ENCODE measurements at places on chromosomes 1 and 21.
A peak's percentile ranks its signal among the peaks of the same experiment; 100 is the strongest.

DNA sequence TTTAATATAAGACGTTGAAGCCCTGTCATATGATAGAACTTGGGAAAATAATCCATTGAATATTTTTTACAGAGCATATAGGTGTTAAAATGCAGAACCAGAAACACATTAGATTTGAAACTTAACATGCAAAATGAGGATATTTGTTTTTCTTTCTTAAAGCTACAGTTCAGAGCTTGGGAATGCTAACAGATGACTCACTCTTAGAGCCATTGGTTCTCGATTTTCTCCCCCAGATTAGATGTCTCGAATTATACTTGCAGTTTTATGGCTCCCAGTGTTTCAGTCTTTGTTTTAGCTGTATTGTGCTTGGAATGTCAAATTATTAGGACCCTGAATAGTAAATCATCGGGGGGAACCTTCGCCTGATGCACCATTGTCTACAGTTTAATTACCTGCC lies 575.7 kb upstream of the ZP4 start:
- DNase-seq: no peak

- no peak for DNase-seq
Observed at GRCh38 chr1:8506995-8507615, 189.2 kb downstream of the SLC45A1 start.

GRCh38 chr1:240350910-240351331 lies 259.2 kb downstream of the FMN2 start:
- DNase-seq: no peak

DNA sequence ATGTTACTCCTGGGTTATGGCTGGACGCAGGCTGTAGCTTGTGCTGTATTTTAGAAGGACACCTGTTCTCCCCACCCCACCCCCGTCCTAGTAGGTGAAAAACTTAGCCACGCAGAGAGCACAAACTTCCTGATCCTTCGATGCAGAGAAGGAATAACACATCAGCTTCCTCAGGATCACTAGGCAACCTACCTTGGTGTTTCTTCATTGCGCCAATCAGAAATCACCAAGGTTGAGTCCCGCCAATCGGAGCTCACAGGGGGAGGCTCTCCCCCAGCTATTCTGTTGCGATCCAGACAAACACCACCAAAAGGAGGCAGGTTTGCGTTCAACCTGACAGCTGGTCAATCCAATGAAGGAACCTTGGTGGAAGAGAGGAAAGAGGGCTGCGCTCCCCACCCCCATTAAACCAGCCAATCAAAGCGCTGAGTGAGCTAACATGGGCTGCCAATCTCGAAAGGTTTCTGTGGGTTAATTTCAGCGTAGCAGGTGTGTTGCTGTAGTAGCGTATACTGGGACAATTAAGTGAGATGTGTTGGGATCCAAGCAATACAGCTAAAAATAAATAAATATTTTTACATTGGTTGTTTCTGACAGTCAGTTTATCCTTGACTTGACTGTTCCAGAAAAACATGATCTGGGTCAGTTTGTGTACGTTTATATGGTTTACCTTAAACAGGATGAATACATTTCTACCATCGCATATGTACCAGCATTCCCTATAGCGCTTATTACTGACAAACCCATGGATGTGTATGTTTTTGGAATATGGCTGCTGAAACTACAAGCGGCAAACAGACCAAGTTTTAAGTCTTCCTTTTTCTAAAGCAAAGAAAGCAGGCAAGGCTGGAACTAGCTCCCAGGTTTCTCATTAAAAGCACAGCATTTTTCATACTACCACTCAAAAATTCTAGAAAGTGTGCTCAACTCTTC lies at the start of gene GOLPH3L:
Gene GOLPH3L (minus strand): TSS at position 160 of the 933 bp plus-strand sequence. CDS start 2,316 bp downstream, outside the sequence.
- peak; percentile 78 for DNase-seq

- DNase-seq: no peak
Observed at GRCh38 chr1:230891413-230891812, 23.1 kb upstream of the C1orf198 start.

- no peak for DNase-seq
Observed at GRCh38 chr1:14611792-14612191, 13.3 kb downstream of the KAZN start.

GRCh38 chr1:27071049-27071416 lies 58.4 kb upstream of the TENT5B start:
- DNase-seq: no peak

GRCh38 chr1:91645031-91645430 lies 144.4 kb downstream of the CDC7 start:
- no peak for DNase-seq

DNA sequence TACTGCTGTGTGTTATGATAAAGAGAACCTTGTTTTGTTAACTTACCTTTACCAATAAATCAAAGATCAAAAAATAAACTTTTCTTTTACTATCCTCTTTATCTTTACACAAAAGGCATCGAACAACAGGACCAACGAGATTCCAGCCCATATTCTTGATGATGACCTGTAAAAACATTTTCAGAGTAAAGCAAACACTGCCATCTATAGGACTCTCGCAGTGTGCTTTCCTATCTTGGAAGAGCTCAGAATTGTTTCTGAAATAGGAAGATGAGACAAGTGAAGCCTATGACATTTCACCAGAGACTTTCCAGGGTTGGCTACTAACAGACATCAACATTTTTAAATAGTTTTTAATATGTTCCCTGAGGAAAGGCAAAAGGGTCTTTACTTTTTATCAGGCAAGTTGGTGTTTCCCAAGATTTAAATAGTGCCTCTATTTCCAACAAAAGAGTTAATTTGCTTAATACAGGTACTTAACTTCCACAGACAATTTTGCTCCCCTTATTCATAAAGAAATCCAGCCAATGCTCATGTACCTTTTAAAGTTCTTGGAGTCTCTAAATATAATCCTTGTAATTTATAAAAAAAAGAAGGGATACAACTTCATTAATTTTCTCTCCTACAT lies 7.3 kb downstream of the GLMN start:
- DNase-seq: no peak

DNA sequence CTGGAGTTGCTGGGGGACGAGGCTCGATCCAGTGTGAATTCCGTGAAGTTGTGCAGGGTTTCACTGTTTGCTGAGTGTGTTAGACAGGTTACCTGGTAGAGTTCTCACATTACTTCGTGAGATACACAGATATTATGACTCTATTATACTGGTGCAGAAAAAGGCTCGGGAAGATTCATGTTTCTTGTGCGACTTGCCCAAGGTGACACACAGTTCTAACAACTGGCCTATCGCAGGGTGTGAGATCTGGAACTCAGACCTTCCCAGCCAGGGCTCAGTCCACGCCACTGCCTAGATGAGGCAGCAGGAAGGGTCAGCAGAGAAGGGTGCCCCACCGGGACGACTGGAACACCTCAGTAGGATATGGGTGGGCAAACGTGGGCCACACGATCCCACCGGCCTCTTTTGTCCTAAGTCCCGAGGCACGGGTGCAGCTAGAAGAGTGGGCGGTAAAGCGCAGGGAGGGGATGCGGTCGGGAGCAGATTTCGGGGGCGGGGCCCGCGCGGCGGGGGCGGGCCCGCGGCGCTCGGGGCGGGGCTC lies 296 bp upstream of the RNPEP start:
- DNase-seq: peak; percentile 58

- DNase-seq: no peak
Observed at GRCh38 chr1:4976859-4977440, 322.5 kb downstream of the AJAP1 start.

DNA sequence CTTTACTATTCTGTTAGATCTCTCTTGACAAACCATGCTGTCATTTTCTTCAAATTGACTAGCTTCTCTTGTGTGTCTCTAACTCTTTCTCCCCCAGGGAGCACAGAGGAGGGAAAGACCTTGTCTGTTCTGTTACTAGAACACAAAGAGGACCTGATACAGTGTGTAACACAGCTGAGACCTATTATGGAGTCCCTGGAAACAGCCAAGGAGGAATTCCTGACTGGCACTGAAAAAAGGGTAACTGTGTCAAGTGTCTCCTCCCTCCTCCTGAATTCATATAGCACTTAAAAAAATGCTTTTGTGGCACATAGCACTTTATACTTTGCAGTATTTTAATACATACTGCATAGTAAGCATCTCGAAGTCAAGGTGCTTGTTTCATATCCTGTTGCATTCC lies 50.6 kb downstream of the ZBTB40 start:
- no peak for DNase-seq

DNA sequence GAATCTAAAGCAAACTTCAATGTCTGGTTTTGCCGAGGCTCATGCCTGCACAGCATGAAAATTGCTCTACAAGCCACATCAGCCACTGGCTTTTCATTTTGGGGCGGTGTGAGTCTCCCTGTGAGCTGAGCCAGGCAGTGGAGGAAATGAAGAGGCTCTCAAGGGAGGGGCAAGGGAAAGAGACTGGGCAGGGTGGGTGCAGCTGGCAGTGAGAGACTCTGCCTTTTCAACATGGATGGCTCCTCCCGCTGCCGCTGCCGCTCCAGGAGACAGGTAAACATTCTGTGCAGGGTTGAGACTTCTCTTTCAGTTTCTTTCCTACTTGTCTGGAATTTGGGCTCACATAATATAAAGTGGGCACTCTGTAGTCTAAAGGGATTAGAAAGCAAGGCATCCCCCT lies 11.3 kb upstream of the CTSE start:
- no peak for DNase-seq

GRCh38 chr1:218380125-218380977 lies 35.2 kb downstream of the TGFB2 start:
- no peak for DNase-seq

- no peak for DNase-seq
Observed at GRCh38 chr21:23111070-23111600, 2112.9 kb downstream of the NCAM2 start.

GRCh38 chr1:78101514-78101913 lies 55.7 kb downstream of the GIPC2 start:
- DNase-seq: no peak

GRCh38 chr1:91406773-91407389 lies 2.2 kb upstream of the HFM1 start:
- no peak for DNase-seq

GRCh38 chr1:238242181-238242580 lies 351.5 kb upstream of the ZP4 start:
- no peak for DNase-seq

GRCh38 chr1:83942914-83943313 lies 56.0 kb downstream of the TTLL7 start:
- no peak for DNase-seq

DNA sequence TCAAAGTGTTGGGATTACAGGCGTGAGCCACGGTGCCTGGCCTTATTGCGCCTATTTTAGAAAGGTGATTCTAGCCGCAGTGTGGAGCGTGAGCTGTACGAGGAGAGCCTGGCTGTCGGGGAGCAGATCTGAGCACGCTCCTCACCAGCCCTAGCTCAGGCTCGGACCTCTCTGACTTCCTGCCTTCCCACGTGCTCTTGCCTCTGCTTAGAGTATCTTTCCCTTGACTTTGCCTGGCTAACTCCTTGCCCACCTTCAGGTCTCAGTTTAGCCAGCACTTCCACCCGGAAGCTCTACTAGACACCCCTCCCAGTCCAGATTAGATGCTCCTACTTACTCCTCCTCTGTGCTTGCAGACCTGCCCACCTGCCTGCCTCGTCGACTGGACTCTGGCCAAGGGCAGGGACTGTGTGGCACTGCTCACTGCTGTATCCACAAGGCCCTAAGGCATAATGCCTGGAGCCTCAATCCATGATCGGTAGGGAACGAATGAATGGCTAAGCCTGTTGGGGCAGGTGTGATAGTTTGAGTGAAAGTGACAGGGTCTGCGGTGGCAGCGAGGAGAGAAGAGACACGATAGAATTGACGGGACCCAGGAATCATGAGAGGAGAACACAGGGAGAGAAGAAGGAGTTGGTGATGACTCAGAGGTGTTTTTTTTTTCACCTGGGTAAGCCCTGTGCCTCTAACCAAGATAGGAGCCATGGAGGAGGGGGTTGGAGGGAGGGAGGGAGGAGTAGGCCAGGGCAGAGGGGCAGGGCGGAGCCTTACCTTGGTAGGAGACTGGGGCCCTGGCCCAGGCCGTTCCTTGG lies 28.1 kb upstream of the WASF2 start:
- no peak for DNase-seq

GRCh38 chr1:24018611-24019580 lies 38.8 kb upstream of the SRSF10 start:
- DNase-seq: no peak

GRCh38 chr21:35097525-35097924 lies 48.4 kb upstream of the RUNX1 start:
- DNase-seq: no peak

GRCh38 chr1:152442765-152443164 lies 28.7 kb upstream of the CRNN start:
- DNase-seq: no peak

- no peak for DNase-seq
Observed at GRCh38 chr1:22814176-22815042, 103.8 kb downstream of the EPHB2 start.

- no peak for DNase-seq
Observed at GRCh38 chr1:91952187-91952586, 3.0 kb downstream of the BRDT start.

DNA sequence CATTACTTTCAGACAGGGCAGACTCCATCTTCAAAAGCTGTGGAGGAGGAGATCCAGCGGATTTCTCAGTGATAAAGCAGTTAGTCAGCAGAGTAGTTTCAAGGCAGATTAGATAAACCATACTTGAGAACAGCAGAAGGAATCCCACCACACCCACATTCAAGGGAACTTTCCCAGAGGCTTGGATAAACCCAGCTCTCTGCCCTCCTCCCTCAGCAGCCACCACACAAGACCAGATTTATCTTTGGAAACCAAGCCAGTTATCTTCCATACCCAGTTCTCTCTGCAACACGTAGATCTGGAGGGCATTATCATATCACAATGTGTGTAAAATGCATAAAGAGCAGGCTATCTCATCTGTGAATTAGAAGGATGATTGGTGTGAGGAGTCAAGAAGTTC lies 40.2 kb downstream of the GFI1 start:
- DNase-seq: no peak

- DNase-seq: no peak
Observed at GRCh38 chr1:200275816-200276453, 133.9 kb downstream of the ZNF281 start.

DNA sequence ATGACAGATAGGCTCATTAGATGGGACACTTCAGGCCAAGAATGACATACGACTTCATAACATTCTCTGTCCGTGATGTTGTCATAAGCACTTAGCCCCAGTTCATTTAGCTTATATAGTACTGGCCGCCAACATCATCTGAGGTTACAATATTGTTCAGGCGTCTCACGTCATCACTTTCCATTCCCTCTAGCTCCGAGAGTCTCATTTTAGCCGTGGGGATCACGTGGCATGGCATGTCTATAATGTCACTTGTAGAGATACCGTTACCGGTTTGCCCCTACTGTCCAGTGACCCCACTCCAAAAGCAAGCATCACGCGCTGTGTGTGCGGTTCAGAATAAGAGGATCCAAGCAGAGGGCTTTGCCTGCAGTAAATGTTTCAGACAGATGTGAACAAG lies 34.6 kb upstream of the HEATR1 start:
- no peak for DNase-seq

Data from activated T-cell treated with anti-CD3 and anti-CD28 coated beads for 4 hours (primary cell).